NT2/D1 (cell line): ENCODE measurements at places on chromosomes 4 and X.

DNA sequence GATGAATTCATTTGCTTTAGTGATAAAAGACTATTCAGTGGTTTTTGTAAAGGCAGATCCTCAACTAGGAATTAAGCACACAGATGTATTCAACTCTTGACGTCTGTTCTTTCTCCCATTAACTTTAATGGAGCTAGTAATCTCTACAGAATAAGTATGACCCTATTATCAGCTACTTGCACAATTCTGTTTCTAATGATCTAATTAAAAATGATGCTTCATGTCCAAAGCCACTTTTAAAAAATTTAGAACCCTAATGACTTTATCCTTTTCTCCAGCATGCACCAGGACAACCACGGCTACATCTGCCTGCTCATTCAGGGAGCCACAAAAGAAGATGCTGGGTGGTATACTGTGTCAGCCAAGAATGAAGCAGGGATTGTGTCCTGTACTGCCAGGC, 85.4 kb downstream of the CBR4 start:
- no peak for DNase-seq

GRCh38 chr4:2866160-2866861, 22.7 kb downstream of the ADD1 start:
- no peak for DNase-seq

DNA sequence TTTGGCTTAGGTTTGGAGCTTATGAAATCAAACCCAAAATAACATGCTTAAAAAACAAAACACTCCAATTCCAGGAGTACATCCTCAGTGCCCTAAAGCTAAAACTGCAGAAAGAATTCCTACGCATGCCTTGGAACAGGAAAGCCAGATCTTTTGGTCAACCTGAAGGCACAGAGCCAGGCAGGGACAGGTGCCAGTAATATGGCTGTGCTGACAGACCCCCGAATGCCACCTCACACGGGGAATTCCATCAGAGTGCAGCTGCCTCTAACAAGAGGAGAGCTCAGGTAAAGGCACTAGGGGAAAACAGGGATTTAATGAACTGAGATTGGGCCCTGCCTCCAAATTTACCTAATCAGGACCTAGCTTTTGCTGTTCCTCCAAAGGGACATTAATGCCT, 77.1 kb downstream of the SHISA3 start:
- no peak for DNase-seq

DNA sequence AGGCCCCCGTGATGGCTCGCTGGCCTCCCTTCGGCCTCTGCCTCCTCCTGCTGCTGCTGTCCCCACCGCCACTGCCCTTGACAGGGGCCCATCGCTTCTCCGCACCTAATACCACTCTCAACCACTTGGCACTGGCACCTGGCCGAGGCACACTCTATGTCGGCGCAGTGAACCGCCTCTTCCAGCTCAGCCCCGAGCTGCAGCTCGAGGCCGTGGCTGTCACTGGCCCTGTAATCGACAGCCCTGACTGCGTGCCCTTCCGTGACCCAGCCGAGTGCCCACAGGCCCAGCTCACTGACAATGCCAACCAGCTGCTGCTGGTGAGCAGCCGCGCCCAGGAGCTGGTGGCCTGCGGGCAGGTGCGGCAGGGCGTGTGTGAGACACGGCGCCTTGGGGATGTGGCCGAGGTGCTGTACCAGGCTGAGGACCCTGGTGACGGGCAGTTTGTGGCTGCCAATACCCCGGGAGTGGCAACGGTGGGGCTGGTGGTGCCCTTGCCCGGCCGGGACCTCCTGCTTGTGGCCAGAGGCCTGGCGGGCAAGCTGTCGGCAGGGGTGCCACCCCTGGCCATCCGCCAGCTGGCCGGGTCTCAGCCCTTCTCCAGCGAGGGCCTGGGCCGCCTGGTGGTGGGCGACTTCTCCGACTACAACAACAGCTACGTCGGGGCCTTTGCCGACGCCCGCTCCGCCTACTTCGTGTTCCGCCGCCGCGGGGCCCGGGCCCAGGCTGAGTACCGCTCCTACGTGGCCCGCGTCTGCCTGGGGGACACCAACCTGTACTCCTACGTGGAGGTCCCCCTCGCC, 3.0 kb downstream of the PLXNB3 start:
- DNase-seq = no peak

DNA sequence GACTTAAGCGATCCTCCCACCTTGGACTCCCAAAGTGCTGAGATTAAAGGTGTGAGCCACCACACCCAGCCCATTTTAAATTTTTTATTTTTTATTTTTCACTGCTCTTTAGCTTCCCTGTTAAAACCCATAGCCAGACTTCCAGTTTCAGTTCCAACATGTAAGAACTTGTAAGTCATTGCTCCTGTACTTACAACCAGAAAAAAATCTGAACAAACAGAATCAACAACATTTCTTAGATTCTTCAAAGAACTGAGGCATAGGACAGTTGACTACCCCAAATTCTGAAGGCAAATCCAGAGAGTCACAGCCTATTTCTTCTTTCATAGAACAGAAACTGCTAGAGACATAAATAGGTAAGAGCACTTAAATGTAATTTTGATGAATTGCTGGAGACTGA, 8.1 kb downstream of the GPRASP3 start:
- DNase-seq = no peak

DNA sequence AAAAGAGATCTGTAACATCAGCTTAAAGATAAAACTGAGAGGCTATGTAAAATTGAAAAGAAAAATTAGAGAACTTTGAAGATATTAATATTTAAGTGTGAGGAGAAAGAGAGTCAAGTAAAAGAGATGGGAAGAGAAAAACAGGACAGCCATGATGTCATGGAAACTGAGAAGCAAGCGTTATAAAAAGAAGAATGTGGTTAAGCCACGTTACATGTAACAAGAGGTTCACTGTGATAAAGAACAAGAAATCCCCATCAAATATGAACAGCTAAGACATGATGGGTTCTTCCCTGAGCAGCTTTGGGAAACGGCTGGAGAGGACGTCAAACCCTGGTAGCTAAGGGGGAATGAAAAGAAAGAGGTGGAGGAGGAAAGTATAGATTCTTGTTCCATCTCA, 1269.3 kb upstream of the TENM3 start:
- no peak for DNase-seq

DNA sequence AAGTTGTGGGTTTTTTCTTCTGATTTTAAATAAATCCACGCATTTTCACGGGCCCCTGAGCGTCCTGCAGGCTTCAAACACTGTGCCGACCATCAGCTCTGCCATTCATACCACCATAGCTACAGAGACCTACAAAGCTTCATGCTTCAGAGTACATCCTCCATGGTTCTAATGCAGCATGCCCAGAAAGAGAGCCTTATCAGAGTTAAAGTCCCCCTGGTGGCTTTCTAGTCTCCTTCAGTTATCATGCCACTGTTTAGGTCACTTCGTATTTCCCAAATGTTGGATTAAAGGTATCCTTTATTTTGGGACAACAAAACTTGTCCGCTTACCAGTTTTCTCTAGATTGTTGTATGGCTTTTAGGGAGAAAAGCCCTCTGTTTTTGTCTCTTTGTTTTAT, 66.7 kb upstream of the VCX2 start:
- no peak for DNase-seq

- DNase-seq = peak; percentile 52
Measured at GRCh38 chr4:27278615-27279375, 418.2 kb downstream of the STIM2 start.

GRCh38 chrX:69808375-69808774, 192.5 kb downstream of the EDA start:
- no peak for DNase-seq

GRCh38 chr4:1459081-1459721, 53.0 kb upstream of the NKX1-1 start:
- peak; percentile 23 for DNase-seq

- DNase-seq = peak; percentile 36
Measured at GRCh38 chrX:130339408-130340222, at the start of gene SLC25A14. SLC25A14 (plus strand) TSS chrX:130339919; CDS start chrX:130340279, 360 bp downstream.

DNA sequence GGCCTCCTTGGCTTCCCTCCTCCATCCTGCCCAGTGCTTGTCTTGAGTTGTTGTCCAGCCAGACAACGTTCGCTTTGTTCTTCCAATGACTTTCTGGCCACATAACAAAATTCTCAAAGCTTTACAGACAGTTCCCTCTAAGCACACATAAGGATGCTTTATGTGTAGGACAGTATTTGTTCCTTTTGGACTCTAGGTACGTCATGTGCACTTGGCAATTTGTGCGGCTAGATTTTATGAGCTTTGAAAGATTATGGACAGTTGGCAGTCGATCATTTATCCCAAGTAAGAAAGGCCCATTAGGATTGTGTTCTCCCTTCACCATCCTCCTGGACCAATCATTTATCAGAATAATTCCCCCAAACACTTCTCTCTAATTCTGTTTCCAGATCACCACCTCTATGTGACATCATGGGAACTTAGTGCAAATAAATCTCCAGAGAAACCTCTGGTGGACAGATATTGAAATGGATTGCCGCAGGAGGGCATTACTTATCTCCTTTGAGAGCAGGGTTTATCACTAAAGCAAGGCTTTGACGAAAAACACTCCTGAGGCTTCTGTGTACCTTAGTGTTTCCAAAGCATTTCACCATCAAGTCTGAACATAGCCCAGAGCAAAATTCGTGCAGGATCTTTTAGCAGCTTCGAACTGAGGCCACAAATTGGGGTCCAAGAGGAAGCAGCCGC, 77.4 kb upstream of the BMPR1B start:
- DNase-seq = no peak

DNA sequence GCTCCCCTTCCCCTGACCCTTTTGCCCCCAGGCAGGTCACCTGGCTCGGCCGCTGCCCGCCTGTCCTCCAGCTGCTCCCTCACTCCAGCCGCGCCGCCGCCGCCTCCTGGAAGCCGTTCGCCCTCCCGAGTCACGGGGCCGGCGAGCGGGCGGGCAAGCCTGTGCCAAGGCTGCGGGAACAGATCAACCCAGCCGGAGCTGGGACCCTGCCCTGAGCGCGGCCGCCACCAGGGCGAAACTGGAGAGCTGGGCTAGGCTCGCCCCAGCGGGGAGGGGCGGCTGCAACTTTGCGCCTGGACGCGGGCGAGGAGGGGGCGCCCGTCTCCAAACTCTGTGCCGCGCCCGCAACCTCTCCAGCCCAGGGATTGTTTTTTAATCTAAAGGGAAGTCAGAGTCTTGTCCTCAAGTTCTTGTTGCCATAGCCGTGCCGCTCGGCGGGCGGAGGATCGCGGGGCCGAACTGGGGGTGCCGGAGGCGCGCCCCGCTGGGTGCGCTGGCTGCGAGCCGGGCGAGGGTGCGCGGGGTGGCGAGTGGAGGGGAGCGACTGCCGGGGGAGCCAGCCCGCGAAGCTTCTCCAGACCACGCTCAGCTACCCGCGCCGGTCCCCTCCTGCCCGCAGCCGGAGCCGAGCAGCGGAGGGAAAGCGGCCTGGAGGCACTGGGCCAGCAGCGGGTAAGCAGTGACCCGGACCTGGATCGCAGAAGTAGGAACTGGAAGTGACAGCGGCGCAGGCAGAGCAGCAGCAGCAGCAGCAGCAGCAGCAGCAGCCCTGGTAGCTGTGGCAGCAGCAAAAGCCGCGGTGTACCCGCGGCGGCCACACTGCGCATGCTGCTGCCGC, 13.4 kb downstream of the ARHGEF6 start:
- DNase-seq = peak; percentile 22

- no peak for DNase-seq
Measured at GRCh38 chrX:72340626-72341025, 34.9 kb upstream of the CITED1 start.

GRCh38 chr4:48960988-48961635, 25.0 kb upstream of the CWH43 start:
- no peak for DNase-seq

- no peak for DNase-seq
Measured at GRCh38 chrX:96102997-96103396, 581.6 kb upstream of the DIAPH2 start.

DNA sequence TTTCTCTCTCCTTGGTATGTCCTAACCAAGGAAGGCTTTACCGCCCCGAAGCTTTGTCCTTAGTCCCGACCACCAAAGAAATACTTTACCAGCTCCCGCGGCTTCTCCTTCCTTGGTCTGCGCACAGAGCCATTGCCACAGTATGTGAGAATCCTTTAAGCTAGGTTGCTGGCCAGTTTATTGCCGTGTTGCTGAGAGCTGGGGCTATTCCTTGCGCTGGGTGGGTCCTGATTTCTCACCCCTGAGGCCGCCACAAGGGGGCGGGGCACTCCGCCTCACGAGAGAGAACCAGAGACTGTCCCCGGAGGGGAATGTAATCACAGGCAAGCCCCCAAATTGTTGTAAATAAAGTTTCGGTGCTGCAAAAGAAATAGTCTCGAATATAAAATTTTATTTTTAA, 331.0 kb upstream of the PCDH10 start:
- no peak for DNase-seq

DNA sequence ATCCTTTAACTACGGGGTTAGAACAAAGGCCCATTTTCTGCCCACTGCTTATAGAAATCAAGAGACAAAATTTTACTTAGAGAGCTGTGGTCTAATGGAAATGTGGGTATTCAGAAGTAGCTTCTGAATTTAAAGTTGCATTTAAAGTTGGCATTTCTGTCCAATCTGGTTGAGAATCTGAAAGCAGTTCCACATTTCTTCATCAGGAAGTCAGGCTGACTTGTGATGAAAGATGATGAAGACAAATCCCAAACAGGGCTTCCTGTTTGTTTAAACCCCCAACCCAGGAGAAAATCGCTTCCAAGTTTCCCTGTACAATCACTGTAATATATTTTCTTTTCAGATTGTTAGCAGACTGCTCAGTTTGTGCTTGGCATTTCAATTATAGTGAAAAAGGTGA, 345.3 kb downstream of the SPRY1 start:
- no peak for DNase-seq

- DNase-seq = no peak
Measured at GRCh38 chrX:68908071-68908470, 79.2 kb downstream of the EFNB1 start.

- DNase-seq = no peak
Measured at GRCh38 chr4:152534541-152535359, 1.1 kb downstream of the FBXW7 start.

DNA sequence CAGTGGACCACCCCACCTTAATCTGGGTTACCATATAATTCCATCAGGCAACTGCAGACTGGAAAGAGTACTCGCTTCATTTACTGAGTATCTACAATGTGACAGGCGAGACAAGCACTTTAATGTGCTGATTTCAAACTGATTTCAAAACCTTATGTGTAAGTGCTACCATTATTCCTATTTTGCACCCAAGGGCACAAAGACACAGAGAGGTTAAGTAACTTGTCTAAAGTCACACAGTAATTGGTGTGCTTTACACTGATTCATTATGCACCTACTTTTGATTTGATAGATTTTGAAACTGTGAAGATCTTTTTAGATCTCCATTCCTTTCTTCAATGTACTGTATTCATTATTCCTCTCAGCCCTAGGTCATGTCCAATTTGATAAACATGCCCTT, 192.4 kb downstream of the MGST2 start:
- DNase-seq = no peak

- no peak for DNase-seq
Measured at GRCh38 chr4:2551118-2551517, 14.7 kb downstream of the FAM193A start.
